Tongue (tissue), 3 donors: ENCODE measurements at places on chromosomes 3 and 15.
A peak's percentile ranks its signal among the peaks of the same experiment; 100 is the strongest.

- no peak for DNase-seq
These were observed 309.9 kb downstream of the RPLP1 start for GRCh38 chr15:69762373-69763148.

- peak; percentile 61 for DNase-seq
These were observed 609 bp downstream of the GOLGA8A start for GRCh38 chr15:34436956-34437442.

GRCh38 chr3:107421170-107421792 lies 44.0 kb downstream of the CCDC54 start:
- peak; percentile 86 for DNase-seq

DNA sequence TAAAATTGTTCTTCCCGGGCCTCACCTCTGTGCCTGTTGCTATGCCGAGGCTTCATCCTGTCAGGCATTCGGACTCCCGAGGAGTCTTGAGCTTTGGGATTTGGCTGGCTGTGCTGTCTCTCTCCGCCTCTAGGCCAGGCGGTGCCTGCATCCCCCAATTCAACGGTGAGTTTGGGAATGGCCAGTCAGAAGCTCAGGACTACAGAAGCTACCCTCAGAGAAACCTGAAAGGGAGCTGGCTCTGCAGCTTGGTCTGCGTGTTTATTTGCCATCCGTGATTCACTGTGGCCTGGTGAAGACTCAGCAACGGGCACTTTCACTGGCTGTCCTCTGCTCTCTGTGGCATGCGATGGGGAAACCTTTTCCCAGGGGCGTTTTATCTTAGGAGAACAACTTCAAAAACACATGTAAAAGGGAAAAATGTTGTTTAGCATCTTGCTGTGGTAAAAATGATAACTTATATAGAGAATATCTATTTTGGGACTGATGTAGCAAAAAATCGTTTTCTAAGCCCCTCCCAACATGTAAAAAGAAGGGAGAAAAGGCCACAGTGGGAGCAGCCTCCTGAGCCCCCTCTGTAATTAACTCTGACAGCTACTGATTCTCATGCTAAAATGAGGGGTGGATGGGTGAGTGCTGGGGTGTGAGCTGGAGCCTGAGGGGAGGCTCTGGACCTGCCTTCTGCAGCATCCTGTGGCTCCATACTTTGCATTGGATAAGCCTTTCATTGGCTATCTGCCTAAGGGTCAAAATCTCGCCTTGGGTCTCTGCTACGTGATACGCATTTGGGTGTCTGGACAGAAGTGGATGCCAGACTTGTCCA lies 103.4 kb upstream of the KLHL25 start:
- DNase-seq: no peak

DNA sequence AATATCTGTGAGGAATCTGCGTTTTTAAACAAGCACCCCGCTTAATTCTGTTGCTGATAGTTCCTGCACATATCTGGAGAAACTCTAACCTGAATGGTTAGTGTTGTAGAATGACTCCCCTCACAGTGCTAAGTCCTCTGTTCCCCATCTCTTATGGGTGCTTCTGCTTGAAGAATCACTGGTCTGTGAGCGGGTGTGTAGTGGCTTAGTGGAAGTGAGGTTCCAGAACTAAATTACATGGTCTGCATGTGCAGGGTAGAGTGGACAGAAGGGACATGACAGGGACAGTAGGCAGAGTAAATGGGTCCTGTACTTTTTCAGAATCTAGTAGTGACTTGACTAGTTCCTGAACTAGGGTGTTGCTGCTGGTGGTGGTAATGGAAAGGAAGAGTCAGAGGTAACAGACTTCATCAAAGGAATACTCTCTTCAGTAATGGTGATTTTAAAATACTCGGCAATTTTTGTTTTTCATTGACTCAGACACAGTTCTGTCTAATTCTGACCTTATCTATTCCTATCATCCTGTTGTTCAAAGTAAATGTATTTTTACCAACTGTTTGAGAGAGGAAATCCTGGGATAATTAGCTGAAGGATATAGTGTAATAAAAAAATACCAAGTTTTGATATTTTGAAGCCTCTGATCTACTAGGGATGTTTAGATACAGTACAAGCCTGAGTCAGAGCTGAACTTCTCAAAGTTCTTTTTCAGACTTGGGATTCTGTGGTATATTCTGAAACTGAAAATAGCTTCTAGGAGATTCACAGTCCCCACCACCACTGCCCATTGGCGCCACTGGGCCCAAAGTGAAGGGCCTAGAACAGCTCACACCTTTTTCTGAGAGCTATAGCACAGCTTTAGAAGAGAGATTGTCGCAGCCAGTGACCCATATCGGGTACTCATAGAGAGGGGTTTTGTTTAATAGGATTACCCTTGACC lies 55.5 kb downstream of the FNDC3B start:
- DNase-seq: no peak

- DNase-seq: peak; percentile 3
These were observed 565.8 kb upstream of the DPPA4 start for GRCh38 chr3:109903100-109903499.

DNA sequence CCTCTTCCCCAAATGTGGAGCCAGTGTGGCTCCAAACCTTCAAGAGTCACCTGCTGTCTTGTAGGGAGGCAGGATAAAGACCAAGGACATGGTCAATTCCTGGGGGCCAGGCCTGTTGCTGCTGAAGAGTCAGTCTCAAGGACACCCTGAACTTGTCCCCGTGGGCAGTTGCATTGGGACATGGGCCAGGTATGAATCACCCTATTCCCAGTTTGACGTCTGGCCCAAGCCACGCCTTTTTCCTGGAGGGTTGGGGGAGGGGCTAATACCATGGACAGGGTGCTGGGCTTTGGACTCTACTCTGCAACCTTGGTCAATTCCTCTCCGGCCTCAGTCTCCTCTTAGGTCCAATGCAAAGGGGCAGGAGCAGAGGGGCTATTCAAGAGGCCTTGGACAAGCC lies 10.4 kb downstream of the ATP2B2 start:
- no peak for DNase-seq

DNA sequence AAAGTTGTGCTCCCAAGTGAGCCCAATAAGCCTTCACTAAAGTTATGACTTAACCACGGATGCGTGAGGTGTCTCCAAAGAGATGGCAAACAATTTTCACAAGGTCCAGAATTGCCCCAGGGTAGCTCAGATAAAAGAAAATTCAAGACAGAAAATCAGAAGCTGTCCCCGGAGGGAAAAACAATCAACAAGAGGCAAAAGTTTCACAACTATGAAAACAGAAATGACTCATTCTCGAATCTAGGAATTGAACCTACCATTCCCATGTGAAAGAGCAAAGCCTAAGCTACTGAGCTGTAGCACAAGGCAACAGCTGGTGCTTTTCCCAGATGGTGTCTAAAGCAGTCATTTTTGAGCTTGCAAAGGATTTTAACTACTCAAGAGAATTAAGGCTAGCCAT lies 33.5 kb upstream of the MKRN3 start:
- DNase-seq: peak; percentile 54

DNA sequence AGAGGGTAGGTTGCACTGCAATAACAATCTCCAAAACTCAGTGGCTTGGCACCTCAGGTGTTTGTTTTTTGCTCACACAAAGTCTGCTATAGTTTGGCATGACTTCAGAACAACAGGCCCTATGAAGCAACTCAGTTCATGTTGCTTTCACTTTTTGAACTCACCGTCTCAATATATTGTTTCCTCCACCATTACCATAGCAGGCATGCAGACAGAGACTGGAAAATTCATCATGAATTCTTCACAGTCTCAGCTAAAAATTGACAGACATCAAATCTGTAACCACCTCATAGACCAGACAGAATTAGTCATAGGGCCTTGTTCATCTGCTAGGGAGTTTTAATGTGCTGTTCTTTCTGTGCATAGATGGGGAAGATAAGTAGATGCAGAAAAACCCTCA lies 161.4 kb upstream of the POU1F1 start:
- DNase-seq: no peak

DNA sequence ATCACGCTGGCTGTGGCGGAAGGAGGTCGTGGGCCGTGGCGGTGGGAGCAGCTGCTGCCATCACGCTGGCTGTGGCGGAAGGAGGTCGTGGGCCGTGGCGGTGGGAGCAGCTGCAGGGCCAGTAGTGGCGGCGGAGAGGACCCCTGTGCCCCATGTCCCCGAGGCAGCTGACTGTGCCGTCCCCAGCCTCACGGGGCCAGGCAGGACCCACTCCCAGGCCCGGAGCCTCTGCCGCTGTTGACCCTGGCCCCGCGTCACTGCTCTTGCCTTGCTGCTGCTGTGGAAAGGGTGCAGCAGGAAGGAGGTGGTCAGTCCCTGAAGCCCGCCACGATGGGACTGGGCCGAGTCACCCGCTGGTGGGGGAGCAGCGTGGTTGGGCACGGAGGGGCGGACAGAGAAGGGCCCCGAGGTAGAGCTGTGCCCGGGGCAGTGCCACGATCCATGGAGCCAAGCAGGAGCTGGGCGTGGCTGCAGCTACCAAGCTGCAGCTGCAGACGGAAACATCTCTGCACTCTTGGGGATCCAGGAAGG lies 71.2 kb downstream of the GLB1 start:
- no peak for DNase-seq

- DNase-seq: no peak
These were observed 58.2 kb upstream of the OXTR start for GRCh38 chr3:8827641-8828040.

GRCh38 chr3:114144909-114145688 lies 33.8 kb downstream of the DRD3 start:
- peak; percentile 39 for DNase-seq

DNA sequence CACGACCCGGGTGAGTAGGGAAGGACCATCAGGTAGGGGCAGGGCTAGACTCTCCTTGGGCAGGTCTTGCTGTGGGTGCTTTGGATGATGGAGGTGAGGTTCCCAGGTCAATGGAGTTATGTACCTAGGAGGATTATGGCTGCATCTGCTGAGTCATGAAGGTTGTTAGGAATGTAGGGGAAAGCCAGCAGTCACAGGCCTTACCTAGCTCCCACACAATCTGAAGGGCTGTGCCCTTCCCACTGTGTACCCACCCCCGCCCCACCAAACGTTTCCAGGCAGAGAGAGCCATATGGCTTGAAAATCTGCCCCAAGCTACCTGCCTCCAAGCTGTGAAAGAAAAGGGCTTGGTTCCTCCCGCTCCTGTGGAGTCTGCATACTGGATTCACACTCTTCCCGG lies 573.4 kb upstream of the DPPA4 start:
- DNase-seq: no peak

DNA sequence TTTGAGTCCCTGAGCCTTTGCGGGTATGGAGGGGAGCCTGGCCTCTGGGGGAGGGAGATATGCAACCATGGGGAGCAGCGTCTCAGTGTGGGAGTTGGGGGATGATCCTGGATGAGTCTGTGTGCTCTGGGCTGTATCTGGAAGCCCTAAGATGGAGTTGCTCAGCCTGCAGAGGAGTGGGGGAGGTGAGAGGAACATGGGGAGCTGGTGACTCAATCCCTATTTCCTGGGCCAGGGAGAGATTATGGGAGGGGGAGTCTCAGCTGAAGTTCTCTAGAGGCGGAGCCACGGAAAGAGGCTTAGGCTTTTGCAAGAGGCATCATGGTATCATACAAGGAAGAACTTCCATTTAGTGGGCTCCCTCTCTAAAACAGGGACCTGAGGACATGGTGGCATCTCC lies 59.5 kb upstream of the TMEM115 start:
- DNase-seq: no peak
